Stimulated activated CD4-positive, alpha-beta T cell treated with anti-CD3 and anti-CD28 coated beads, Interleukin-15, amount 100 ng/mL, for 1 hour (primary cell): ENCODE measurements at places on chromosomes 1 and 21.

GRCh38 chr21:44615911-44616590, 4.2 kb downstream of the KRTAP10-8 start:
- DNase-seq, result no peak

- DNase-seq, result no peak
Observed at GRCh38 chr1:206893380-206893779, 3.9 kb upstream of the IL24 start.

GRCh38 chr1:62237361-62237760, 42.7 kb downstream of the L1TD1 start:
- DNase-seq, result no peak

GRCh38 chr1:229310833-229311232, 32.0 kb downstream of the CCSAP start:
- no peak for DNase-seq

DNA sequence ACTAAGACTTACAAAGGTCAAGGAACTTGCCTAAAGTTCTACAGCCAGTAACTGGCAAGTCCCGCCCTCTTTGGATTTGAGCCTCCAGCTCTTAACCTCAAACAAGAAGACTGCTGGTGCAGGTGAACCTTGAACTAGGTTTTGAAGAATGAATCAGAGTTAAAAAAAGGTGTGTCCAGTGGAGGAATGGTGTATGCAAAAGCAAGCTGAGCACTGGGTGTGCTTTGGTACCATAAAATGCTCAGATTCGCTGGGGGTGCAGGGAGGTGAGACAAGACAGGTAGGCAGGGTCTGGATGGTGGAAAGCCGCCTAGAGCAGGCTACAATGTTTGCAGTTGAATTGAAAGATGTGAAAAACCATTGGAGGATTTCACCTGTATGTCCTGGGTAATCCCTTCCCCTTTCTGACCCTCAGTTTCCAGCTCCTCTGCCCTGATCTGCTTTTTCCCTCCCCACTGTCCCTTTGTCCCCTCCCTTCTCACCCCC, 39.8 kb downstream of the FOXD2 start:
- DNase-seq, result no peak

DNA sequence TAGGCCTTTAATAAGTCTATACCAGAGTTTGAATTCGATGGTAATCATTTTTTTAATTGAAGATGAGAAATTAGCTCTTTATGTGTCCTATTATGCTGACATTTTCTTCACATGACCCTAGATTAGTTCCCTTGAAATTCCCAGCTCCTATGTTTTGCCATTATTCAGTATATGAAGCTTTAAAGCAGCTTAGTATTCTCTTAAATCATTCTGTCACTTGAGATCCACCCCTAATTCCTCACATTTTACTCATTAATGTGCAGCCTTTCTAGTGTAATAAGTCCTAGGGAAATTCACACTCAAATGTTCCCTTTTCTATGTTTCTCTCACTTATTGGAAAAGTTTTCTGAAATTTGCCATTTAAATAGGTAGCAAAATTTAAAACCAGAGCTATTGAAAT, 704.5 kb upstream of the B3GALT2 start:
- no peak for DNase-seq

DNA sequence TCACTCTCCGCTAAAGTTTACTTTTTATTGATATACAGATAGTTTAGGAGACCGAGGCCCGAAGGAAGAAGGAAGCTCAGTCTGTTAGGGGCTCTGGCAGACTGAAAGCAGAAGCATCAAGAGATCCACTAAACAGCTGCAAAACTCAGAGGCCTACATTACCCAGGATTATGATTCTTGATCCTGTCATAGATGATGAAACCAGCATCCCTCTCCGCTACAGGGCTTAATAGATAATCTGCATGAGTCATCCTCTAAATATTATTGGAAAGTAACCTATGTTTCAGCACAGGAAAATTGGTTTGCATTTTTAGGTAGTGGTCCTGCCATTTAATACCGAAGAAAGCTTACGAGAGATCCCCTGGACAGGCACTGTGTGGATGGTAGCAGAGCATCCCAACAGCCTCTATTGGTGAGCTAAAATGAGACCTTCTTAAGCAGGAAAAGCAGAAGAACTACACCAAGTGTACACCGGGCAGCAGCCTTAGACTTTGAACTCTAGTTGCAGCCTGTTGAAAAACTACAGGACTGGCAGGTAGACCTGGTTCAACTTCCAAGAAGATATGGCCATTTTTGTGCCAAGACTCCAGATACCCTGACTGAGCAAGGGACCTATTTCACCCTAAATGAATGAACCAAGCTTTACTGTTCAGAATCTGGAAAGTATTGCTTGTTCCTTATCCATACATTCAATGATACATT, 6.8 kb downstream of the CASQ2 start:
- DNase-seq, result no peak

- DNase-seq, result no peak
Observed at GRCh38 chr1:177755851-177756560, 213.9 kb downstream of the SEC16B start.

GRCh38 chr1:114032271-114033215, 53.3 kb downstream of the OLFML3 start:
- no peak for DNase-seq

- no peak for DNase-seq
Observed at GRCh38 chr1:119318466-119319309, 49.9 kb upstream of the HAO2 start.

DNA sequence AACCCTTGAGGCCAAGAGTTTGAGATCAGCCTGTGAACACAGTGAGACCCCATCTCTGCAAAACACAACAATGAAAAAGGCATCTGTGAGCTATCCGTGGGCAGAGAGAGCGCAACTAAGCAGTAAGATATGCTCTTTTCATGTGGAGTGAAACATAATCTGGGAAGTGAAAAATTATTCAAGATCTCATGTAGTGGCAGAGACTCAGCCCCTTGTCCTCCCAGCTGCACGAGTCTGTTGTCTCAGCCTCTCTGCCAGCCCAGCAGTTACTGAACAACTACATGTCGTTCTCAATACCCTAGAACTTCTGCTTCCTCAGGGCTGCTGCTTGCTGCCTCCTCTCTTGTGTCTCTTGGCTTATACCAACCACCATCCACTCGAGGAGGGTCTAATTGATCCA, 61.3 kb upstream of the WDR26 start:
- DNase-seq, result no peak

GRCh38 chr1:109499661-109500536, 6.0 kb downstream of the CYB561D1 start:
- DNase-seq, result no peak

DNA sequence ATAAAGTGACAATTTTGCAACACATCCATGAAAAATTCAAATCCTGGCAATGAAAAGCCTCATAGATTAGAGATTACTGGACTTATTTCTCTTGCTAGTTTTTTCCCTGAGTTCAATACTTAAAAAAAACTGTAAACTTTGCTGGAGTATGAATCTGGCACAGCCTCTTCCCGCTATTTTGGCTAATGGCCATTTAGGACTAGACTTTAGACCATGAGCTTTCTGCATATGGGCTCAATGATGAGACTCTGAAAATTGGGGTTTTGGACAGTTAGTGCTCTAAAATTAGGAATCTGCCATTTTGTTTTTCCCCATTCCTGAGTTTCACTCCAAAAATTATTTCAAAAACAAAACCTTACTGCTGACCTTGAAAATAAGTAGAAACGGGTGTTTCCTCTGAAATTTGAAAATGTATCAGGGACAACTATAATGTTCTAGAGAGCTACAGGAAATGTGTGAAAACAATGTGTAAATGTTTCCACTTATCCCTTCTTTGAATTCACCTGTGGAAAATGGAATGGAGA, 137.5 kb downstream of the HMCN1 start:
- DNase-seq, result no peak

DNA sequence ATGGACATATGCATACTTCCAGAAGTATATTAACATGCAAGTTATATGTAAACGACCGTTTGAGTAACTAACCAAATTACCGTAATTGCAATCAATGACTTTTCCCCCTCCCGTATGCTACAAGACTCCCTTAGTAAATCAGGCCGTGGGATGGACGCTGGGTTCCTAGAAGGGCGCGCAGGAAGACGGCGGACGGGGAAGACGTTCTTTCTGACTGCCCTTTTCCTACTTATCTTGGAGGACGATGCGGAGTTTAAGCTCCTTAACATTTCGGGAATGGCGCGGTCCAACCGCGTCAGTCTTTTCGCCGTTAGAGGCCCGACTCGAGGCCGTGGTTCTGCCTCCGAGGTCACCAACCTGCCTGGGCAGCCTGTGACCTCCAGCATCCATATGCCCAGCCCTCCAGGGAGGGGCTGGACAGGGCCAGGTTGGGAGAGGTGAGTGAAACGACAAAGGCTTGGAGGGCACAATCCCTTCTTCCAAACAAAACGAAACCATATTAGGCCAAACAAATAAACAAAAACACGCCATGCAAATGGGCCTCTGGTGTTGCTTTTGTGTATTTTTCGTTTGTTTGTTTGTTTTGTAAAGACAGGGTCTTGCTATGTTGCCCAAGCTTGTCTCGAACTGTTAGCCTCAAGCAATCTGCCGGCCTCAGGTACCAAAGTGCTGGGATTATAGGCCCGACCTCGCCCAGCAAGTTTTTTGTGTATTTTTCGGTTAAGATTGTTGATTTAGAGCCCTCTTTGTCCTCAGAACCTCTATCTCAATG, 873 bp upstream of the PI4KB start:
- no peak for DNase-seq

- no peak for DNase-seq
Observed at GRCh38 chr1:106266786-106267185, 789.7 kb upstream of the PRMT6 start.

- DNase-seq, result no peak
Observed at GRCh38 chr1:223708001-223708359, 4.4 kb upstream of the CAPN2 start.

- DNase-seq, result peak; percentile 66
Observed at GRCh38 chr21:41361786-41362604, at the start of gene MX2. Gene MX2, plus strand, starts transcription at chr21:41362027. Its CDS starts 14,880 bp downstream, at chr21:41376907.

DNA sequence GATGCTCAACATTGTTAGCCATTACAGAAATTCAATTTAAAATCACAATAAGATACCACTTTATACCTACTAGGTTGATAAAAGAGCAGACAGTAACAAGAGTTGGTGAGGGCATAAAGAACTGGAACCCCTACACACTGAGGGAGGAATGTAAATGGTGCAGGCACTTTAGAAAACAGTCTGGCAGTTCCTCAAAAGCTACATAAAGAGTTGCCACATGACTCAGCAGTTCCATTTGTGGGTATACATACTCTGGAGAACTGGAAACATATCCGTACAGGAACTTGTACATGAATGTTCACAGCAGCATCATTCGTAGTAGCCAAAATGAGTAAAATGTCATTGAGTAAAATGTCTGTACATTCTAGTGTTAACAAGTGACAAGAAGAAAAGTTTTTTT, 17.0 kb downstream of the NSL1 start:
- no peak for DNase-seq
